ENCODE measurements at places on chromosomes 2 and 18. TPM values are rescaled to one million over a fixed set of nuclear protein-coding genes. Genes with fewer than 3 reads are reported as not detected.

GRCh38 chr18:45100321-45101105, 419.8 kb downstream of the SETBP1 start:
- DNase-seq = no peak

DNA sequence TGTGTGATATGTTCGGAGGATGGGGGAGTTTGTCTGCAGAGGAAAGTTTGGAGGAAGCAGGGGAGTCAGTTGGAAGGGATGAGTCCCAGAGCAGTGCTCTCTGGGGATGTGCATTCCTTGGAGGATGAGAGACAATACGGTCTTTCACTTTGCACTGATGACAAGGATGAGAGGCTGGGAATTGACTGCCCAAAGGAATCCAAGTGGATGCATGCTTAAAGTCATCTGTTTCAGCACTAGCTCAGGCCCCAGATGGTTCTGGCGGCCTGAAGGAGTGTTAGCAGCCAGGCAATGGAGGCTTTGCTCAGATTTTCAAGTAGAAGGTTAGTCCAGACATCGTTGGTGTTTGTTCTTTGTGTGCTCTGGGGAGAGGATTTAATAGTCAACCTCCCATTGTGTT, 100.2 kb downstream of the CRIM1 start:
- DNase-seq = no peak

GRCh38 chr2:219081701-219082331, 21.1 kb upstream of the IHH start:
- peak; percentile 39 for DNase-seq

- DNase-seq = peak; percentile 82
These were observed 35.5 kb downstream of the POU3F3 start for GRCh38 chr2:104889291-104889959.

- no peak for DNase-seq
These were observed 181.3 kb downstream of the ALPK2 start for GRCh38 chr18:58447402-58448095.

- DNase-seq = no peak
These were observed 386.4 kb downstream of the PIK3C3 start for GRCh38 chr18:42341423-42341822.

- no peak for DNase-seq
These were observed 90.8 kb downstream of the DSEL start for GRCh38 chr18:67425672-67426071.

DNA sequence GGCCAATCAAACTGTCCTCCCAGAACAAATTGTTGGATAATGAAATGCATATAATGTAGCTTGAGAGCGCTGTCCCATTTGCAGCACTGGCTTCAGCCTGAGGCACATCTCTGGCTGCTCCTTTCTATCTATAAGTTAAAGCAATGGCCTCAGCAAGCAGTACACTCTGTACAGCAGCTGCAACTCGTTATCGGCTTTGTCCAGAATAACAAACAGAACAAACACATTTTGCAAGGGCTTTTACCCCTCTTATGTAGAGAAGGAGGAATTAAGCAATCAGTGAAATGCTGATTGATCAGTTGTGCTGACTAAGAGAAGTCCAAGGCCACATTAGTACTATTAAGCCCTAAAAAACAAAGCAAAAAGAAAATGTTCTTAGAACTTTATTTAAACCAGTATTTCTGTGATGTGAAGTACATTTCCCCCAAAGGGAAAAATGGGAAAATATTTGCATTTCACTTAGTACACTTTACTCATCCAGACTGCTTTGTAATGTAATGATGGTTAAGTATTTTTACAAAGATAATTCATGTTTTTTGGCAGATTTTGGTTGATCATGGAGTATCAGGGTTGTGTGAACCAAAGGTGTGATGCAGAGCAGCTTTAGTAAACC, 15.0 kb upstream of the CPS1 start:
- no peak for DNase-seq

DNA sequence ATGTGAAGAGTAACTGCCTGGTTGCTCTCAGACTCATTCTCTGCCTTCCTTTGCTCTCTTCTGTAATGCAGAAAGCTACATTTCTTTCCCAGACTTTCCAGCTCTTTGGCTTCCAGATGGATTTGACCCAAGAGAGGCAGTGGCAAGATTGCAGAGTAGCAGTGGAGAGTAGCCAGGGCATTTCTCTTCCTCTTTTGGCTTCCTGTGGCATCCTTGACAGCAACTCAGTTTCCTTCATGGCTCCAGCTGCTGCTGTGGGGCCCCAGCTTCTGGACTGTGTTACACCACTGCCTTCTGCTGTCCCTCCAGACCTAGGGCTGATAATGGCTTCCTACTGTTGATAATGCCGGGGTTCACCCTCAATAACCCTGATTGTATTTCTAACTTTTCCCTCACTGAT, 469.4 kb upstream of the SPRED2 start:
- no peak for DNase-seq

- DNase-seq = no peak
These were observed 45.9 kb downstream of the FAM228A start for GRCh38 chr2:24220554-24221291.

DNA sequence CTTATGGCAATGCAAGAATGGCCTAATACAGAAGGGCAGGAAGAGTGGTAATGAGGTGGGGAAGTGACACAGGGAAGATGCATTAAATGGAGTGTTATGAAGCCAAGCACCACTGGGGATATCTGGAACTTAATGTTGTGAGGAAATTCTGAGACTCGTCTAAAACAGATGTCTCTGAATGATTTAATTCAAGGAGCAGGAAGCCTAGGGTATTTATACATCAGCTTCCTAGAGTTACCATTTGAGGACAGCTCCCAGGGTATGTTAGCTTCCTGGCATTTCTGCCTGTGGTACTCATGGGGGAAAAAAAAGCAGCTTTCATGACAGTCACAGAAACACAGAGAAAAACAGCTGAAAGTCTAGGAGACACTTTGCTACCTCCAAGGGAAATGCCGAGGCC, 989.5 kb downstream of the CBLN2 start:
- DNase-seq = no peak

- DNase-seq = no peak
These were observed 318 bp upstream of the CDC42EP3 start for GRCh38 chr2:37671816-37672103.

DNA sequence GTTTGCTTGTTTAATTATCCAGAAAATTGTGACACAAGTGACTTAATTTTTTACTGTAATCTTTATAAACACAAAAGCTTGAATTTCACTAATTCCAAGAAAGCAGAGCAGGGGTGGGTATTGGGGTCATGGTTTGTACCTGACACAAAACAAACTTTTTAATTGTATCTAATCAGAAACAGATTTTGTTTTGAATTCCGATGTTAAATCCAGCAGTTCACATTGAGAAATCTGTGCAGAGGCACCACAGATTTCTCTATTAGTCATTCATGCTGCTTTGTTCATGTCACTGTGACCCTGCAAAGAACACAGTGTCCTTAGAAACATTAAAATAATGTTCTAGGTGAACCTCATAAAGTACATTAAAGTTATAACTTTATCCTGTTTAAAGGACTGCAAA, 443.4 kb downstream of the NYAP2 start:
- DNase-seq = no peak

DNA sequence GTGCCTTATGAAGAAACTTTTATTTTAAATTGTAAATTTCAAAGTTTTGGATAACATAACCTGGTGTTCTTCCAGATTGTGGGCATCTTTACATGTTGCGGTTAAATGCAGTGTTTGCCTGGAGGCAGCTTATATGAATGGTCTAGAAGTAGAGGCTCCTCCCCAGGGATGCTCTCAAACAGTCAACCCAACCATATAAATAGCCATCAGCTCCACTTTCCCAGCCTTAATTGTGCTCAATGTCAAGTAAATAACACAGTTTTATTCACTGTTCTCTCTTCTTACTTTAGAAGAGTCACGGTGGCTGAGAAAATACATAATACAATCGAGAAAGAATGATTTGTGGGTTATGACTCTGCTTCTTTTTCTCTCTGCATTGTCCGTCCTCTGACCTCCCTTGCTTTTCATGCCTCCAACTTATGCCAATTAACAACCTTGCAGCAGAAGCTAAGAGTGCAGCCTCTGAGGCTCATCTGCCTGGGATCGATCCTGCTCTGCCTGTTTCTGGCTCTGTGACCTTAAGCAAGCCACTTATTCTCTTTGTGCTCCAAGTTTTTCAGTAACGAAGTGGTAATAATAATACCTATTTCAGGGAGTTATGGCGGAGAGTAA, 100.3 kb downstream of the DAW1 start:
- no peak for DNase-seq

DNA sequence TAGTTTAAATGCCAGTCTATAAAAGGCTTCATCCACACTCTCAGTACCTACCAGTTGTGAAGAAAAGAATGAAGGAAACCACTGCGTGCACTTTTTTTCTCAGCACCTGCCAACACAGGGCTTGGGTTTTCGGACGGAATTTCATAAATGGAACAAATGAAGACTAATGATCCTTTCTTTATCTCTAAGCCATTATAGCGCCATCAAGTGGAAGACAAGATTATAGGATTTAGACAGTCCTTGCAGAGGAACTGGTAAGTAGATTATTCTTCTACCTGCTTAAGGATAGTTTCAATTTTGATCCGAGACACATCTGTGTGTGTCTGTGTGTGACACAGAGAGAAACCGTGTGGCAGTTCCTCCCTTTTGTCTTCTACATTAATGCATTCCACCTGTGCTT, 245.6 kb downstream of the NRXN1 start:
- DNase-seq = no peak

- no peak for DNase-seq
These were observed 26.1 kb upstream of the HNMT start for GRCh38 chr2:137938204-137938603.

- DNase-seq = peak; percentile 96
These were observed at the start of gene OSBPL1A for GRCh38 chr18:24397694-24398368. TSS of gene OSBPL1A (minus strand) at chr18:24397824. CDS start at chr18:24377533, 20,291 bp downstream.

GRCh38 chr18:52999633-53000032, 659.6 kb downstream of the DCC start:
- no peak for DNase-seq

GRCh38 chr2:240725671-240726070, 34.0 kb downstream of the AQP12A start:
- DNase-seq = no peak

The EGR4 gene
- not detected for total RNA-seq

The GMCL1 gene
- 21.7 TPM for total RNA-seq

The RTN4 gene
- 172 TPM for total RNA-seq

The SERPINB2 gene
- not detected for total RNA-seq

The POTEJ gene
- not detected for total RNA-seq

The CD8B2 gene
- not detected for total RNA-seq

All from transverse colon (tissue), 4 donors.